ENCODE measurements at places on chromosomes 4 and X. TPM values are rescaled to one million over a fixed set of nuclear protein-coding genes. Genes with fewer than 3 reads are reported as not detected.

- no peak for DNase-seq
These were observed 67.9 kb upstream of the TBL1X start for GRCh38 chrX:9396930-9397329.

DNA sequence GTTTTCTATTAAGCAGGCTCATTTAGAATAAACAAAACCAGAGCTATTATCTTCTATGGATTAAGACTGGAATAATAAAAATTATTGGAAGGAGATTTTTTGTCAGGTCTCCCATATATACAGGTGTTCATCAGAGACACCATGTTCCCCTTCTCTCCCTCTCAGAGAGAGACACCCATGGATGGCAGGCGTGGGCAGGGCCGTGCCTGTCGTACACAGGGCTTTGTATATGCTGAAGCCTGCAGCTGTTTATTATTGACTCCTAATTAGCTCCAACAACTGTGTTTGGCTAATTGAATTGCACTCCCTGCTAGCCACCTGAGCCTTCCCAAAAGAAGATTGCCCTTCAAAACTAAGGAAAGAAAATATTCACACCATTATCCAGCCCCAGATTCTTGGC lies 81.6 kb downstream of the GK start:
- DNase-seq: no peak

GRCh38 chr4:6909113-6909969 lies at the start of gene TBC1D14:
Gene TBC1D14, plus strand, starts transcription at chr4:6909826. Its CDS starts 13,564 bp downstream, at chr4:6923390.
- peak; percentile 85 for DNase-seq

The DUX4 gene
- total RNA-seq: 0.49 TPM

- DNase-seq: no peak
These were observed 489.1 kb upstream of the INTU start for GRCh38 chr4:127143460-127144195.

GRCh38 chr4:74039315-74039763 lies 850 bp upstream of the CXCL3 start:
- no peak for DNase-seq

- no peak for DNase-seq
These were observed 191.2 kb upstream of the ATP6AP2 start for GRCh38 chrX:40389555-40389954.

The GSX2 gene
- total RNA-seq: not detected

DNA sequence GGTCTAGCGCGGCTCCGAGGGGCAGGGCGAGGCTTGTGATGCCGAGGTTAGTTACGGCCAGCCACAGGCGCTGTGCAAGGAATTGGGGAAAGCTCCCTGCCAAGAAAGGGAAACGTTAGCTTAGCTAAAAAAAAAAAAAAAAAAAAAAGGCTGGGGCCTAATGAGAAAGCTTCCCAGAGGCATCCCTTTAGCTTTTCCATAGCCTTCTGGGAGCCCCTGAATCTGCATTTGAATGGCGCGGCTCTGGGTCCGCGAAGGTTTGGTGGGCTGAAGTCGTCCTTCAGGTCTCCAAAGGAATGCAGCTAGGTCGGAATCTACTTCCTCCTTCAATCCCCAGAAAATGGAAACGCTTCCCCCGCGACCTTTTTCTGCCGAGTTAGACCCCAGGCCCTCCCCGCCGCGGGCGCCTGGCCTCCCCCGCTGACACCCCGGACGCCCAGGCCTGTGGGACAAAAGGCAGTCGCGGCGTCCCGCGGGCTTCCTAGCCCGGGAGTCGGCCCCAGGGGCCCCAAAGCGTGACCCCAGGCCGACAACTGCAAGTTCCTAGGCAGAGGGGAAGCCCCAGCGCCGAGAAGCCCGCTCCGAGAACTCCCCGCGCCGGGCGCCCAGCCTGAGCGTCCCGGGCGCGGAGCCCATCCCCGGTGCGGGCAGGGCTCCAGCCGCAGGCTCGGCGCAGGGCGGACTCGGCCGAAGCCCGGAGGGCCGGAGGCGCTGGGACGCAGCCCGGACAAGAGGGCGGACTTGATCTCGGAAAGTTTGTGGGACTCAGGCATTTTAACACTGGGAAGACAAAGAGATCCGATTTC lies 605 bp upstream of the FAT1 start:
- peak; percentile 63 for DNase-seq

DNA sequence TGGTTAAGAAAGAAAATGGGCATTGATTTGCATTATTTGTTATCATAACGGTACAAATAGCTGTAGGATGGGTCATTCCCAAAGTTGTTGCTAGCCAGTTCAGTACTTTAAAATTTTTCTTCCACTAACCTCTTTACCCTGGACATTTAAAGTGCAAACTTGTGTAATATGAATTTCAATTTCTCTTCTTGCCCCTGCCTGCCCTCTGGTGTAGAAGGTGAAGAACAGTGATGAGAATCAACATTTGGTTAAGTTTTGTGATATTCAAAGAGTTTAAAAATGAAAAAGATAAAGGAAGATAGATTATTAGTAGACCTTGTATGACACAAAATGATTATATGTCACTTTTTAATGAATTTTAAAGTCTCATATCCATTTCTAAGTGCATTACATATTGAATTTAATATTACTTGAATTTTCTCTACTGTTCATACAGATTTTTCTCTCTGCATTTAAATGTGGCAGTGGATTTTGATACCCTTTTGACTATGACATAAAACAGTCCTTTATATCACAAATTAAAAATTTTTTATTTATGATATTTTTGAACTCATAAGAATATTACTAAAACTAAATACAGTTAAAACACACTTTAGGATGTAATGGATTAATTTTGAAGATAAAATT lies 337.7 kb downstream of the BMPR1B start:
- peak; percentile 15 for DNase-seq

- peak; percentile 15 for DNase-seq
These were observed 272.1 kb upstream of the AGTR2 start for GRCh38 chrX:115898382-115899001.

The ITGB1BP2 gene
- 2.8 TPM for total RNA-seq

DNA sequence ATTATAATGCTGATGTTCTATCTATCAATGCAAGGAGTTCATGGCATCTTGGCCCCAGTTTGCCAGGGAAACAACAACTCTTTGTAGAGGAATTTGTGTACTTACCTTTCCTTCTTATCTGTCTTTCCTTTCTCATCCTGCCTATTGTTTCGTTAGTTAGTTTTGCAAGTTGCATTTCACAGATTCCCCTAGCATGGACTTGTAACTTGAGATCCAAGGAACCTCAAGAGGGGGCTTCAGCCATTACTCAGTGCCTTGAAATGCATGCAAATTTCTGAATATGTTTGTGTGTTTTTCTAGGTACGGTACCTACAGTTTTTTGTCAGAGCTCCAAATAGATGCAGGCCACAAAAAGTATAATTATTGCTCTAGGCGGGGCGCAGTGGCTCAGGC lies 203.6 kb downstream of the LDB2 start:
- DNase-seq: no peak

GRCh38 chr4:174749091-174749490 lies 80.0 kb downstream of the GLRA3 start:
- DNase-seq: no peak

- DNase-seq: no peak
These were observed 127.6 kb upstream of the SH3RF1 start for GRCh38 chr4:169398316-169398715.

DNA sequence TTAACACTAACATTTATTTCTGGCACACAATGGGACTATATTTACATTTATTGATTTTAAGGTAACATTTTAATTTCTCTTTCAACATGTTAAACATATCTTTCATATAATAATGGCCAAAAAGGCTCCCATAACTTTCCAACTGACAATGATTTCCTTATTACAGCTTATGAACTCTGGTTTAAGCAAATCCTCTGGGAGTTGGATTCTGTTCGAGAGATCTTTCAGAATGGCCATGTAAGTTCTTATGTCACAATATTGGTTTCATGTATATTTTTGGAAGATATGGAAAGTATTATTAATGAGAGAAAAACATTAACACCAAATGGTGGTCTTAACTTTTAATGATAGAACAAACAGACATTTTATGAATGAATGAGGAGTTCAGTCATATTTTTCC lies 4.1 kb downstream of the TDO2 start:
- DNase-seq: no peak

- no peak for DNase-seq
These were observed 277.5 kb downstream of the IL15 start for GRCh38 chr4:141913928-141914327.

DNA sequence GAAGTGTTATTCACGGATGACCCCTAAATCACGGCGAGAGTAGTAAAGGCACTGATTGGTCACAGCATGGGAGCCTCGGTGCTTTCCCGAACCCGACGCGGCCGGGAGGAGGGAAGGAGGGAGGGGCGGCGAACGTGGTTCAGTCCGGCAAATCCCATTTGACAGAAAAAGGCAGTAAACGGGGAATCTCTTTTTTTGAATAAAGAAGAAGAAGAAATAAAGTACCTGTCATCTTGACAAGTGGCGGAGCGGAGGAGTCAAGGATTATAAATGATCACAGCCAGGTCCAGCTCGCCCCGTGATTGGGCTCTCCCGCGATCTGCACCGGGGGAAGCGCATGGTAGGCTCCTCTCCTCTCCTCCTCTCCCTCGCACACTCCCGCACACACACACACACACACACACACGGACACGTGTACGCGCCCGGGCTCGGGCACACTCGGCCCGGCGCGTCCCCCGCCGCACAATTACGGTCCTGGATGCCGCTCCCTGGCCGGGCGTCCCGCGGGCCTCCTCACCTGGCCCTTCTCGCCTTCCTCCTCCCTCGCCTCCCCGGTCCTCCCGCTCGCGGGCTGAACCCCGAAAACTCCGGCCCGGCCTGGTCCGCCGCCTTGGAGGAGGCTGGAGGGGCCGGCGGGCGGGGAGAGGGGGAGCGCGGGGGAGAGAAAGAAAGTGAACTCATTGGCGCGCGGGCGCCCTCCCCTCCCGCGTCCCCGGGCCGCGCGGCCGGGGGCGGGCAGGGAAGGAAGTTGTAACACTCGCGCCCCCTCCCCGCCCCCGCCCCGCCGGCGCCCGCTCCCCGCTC lies 99.2 kb upstream of the TENM3 start:
- peak; percentile 58 for DNase-seq

The CXorf51B gene
- not detected for total RNA-seq

The PAGE5 gene
- not detected for total RNA-seq

DNA sequence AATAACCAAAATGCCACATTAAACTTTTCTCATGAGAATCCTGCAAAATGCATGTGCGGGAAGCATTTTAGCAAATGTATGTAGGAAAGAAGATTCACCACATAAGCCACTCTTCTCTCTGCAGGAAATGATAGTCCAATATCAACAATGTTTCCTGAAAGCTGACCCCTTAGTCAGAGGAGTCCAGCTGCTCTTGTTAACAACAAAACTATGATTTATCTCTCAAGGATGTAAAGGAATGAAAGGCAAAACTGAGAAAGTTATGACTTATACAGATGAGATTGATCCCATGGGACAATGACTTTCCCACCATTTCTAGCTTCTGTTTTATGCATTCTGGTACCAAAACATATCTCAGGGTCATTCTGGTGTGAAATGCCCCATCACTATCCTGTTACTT lies 125.0 kb upstream of the EDNRA start:
- no peak for DNase-seq

DNA sequence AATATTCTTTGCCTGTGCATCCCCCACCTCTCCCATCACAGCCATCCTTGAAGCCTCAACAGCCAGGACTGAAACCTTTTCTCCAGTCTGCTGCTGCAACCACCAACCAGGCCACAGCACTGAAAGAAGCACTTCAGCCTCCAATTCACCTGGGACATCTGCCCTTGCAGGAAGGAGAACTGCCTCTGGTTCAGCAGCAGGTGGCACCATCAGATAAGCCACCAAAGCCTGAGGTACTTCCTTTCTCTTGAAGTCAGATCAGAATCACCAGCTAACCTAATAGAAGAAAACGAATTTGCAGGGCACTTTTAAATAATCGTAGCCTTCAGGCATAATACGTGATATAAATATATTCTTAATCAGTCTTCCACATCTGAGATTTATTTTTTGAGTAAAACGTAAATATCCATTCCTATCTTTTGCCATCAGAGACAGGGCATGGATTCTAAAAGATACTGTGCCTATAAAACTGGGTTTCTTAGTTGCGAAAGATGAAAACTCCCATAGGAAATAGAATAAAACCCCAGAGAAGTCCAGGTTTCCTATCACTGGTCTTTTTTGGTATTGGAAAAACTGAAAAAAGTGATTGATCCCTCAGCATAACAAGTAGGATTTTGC lies 9.5 kb downstream of the AMBN start:
- peak; percentile 64 for DNase-seq

- DNase-seq: no peak
These were observed 217.5 kb downstream of the VEGFC start for GRCh38 chr4:176575141-176575730.

The BTC gene
- 0.13 TPM for total RNA-seq

The CITED1 gene
- 3.2 TPM for total RNA-seq

The CCDC149 gene
- 4.0 TPM for total RNA-seq

The IGFBP7 gene
- 7.6 TPM for total RNA-seq

GRCh38 chr4:54723820-54724219 lies 66.1 kb downstream of the KIT start:
- DNase-seq: no peak

The NEXMIF gene
- 0.31 TPM for total RNA-seq

GRCh38 chr4:182261651-182262223 lies 18.5 kb downstream of the TENM3 start:
- DNase-seq: no peak

DNA sequence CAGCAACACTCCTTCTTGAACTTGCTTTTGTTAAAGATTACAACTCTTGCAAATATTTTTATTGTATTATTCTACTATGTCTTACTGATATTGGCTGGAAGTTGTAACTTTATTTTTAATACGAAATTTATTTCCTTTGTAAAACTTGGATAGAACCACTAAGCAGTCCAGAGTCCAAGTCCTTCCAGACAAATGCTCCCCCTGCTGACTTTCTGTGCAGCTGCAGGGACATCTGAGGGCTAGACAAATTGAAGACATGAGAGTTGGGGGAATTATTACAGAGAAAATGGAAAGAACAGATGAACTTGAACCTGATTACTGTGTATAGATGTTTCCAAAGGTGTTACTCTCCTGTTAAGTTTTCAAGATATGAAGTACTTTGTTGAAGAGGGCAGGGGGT lies 238.8 kb downstream of the GRIA3 start:
- DNase-seq: peak; percentile 3

The MAGEA1 gene
- not detected for total RNA-seq

DNA sequence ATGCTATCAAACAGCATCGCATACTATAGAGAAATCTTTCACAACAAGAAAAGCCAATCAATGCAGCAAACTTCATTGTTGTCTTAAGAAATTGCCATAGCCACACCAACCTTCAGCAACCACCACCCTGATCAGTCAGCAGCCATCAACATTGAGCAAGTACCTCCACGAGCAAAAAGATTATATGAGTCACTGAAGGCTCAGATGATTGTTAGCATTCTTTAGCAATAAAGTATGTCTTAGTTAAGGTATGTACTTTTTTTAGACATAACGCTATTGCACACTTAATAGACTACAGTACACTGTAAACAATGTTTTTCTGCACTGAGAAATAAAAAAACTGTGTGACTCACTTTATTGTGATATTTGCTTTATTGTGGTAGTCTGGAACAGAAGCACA lies 37.8 kb upstream of the FUNDC1 start:
- no peak for DNase-seq

GRCh38 chr4:125961626-125962025 lies 646.9 kb downstream of the FAT4 start:
- DNase-seq: no peak

The EDNRA gene
- total RNA-seq: 0.23 TPM

The CFAP97 gene
- total RNA-seq: 18.2 TPM

GRCh38 chr4:76990288-76991080 lies 40.9 kb downstream of the SEPTIN11 start:
- no peak for DNase-seq

The AKAP4 gene
- not detected for total RNA-seq

All from endothelial cell (in vitro differentiated cells).